Stimulated activated CD4-positive, alpha-beta T cell treated with anti-CD3 and anti-CD28 coated beads, Interleukin-2, amount 100 ng/mL, for 24 hours (primary cell): ENCODE measurements at places on chromosomes 16 and 17.

- no peak for DNase-seq
Observed at GRCh38 chr16:85042167-85042526, 14.6 kb downstream of the KIAA0513 start.

GRCh38 chr16:13414154-13414553 is 505.8 kb upstream of the ERCC4 start:
- DNase-seq = no peak

GRCh38 chr17:8818654-8819330 is 19.6 kb upstream of the MFSD6L start:
- DNase-seq = no peak

- no peak for DNase-seq
Observed at GRCh38 chr17:4944163-4944553, 4.1 kb downstream of the RNF167 start.

GRCh38 chr17:64073771-64074703 is 53.6 kb upstream of the ICAM2 start:
- DNase-seq = no peak

DNA sequence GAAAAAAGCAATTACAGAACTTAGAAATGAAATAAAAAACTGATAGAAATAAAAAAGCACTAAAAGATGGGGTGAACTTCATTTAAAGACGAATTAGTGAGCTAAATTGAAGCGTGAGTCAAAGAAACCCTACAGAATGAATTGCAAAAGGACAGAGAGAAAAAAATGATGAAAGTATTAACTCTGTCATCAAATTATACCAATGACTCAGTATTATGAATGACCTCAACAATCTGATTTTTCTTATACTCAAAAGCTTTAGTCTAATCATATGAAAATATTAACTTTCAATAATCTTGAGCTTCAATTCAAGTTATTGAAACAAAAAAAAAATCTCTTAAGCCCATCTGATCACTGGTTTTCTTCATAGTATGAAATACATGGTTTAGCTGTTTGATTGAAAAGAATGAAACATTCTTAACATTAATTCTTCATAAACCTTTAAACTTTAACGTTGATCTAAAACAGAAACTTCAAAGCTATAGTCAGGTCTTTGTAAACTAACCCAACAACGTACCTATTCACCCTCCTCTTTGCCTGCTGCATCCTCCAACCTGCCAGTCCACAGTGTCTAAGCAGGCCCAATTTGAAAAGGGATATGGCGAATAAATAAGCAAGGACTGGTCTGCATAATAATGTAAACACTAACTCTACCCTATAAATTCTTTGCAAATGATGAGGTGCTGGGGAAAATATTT is 6.6 kb downstream of the ABCA5 start:
- no peak for DNase-seq

GRCh38 chr17:79749156-79749815 is 18.5 kb downstream of the ENPP7 start:
- DNase-seq = no peak

- no peak for DNase-seq
Observed at GRCh38 chr17:37211136-37211535, 164.6 kb upstream of the C17orf78 start.

DNA sequence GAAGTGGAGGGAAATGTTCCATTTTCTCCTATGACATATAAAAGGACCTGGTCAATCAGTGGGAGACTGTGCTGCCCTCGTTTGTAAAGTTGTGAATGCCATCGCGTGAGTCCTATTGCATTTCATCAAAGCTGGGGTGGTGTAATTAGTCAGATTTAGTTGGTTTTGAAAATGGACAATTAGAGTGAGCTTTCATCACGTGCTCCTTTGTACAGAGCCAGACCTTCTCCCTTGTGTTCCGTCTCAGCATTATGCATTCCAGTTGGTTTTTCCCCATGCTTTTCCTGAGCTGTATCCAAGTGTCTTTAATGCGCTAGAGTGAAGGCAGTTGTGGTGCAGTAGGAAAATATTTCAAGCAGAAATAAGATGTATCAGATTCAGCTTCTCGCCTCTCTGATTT is 10.4 kb downstream of the SEC14L1 start:
- no peak for DNase-seq
